RWPE2 (cell line): ENCODE measurements at places on chromosomes 4 and X.

DNA sequence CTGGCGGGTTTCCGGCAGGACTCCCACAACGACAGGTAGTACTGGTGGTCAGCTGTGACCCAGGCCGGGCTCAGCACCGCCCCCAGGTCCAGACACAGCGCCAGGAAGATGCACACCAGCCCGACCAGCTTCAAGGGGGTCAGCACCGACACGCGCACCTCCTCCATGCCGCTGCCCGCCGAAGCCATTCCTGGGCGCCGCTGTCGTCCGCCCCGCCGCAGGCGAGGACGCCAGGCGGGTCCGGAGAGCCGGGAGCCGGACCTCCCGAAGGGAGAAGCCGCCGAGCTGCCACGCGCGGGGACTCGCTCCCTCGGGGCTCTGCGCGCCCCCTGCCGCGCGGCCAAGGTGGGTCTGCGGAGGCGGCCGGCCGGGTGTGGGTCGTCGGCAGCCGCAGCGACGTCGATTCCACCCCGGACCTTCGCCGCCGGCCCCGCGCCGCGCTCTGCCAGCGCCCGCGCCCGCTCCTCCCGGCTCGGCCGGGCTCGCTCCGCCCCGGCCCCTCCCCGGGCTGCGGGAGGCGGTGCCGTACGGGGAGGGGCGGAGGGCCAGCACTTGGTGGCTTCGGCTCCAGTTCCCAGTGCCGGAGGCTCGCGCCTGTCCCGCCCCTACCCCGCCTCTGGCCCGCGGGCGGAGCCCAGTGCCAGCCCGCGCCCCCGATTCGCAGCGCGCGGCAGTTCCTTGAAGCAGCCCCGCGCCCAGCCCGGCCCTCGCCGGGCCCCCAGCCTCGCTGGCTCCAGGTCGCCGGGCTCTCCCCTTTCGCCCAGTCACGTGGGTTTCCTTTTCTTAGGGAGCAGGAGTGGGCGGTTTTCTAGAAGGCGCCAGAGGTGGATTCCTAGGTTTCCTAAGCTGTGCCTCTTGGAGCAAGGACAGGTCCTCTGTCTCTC is at the start of gene TMEM47:
TSS of gene TMEM47 (minus strand) at position 444 of the 884 bp plus-strand sequence. CDS start at position 188, 256 bp downstream.
- peak; percentile 41 for DNase-seq

GRCh38 chr4:81737865-81738559 is 266.3 kb upstream of the RASGEF1B start:
- no peak for DNase-seq

DNA sequence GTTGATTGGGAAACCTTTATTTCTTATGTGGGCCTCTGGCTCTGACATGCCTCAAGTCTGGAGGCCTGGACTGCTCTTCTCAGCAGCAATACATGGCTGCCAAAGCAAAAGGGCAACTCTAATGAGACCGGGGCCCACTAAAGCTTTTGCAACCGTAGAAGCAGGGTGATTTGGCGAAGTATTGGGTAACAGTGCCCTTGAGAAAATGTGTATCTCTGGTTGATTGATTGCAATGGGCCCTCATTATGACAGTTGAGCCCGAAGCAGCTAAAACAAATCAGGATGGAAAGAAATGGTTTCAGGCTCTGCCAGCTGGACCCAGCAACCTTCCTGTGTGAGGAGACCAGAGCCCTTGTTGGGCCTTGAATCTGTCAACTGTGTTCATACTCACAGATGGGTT is 73.4 kb downstream of the CLCN4 start:
- no peak for DNase-seq

GRCh38 chr4:114649908-114650307 is 51.3 kb downstream of the UGT8 start:
- no peak for DNase-seq

DNA sequence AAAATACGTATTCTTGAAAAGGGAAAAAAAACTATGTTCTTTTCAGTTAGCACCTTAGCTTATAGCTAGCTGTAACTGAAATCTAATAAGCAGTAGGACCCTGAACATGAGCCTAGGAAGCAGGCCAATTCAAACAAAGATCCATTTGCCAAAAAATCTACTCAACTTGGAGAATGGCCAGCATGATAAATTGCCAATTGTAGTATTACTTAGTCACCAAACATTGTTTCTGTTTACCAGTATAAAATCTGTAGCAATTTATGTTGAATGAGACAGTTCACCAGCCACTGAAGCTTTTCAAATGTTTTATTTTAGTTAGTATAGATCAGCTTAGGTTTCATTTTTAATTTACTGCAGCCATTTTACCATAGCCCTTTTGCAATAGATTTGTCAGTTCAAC is 323.6 kb upstream of the DIPK2B start:
- no peak for DNase-seq

DNA sequence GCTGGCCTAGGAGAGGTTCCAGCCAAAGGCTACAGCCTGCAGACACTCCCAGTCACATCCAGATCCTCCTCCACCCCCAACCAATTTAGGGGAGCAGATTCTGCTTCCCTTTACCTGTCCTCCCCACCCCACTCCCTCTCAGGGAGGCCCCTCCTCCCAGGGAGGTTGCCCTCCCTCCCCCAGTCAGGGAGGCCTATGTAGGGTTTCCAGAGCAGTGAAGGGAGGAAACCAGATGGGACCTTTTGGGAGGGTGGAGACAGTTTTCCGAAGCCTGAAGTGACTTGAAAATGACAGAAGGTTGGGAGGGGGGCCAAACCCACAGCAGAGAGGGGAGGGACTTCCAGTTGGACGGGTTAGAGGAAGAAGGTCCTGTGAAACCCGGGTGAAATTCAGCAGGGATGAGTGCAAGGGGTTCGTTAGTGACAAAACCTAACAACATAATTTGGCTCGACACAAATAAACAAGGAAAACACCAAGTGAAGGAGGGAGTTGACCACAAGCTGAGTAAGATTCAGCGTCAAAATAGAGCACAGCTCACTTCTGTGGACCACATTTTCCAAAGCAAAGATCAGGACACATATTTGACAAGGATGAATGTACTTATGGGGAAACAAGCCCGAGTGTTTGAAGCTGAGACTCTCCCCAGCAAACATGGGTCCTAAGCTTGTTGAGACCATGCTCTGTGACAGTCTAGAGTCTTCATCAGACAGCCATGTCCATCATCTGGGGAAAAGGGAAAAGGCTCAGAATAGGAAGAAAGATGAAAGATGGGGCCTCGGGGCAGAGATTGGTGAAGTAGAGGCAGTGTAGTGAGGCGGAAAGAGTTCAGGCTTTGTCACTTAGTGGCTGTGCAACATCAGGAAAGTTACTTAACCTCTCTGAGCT is 46.4 kb downstream of the PRPS1 start:
- DNase-seq: no peak
